Mesenchymal stem cell (in vitro differentiated cells and primary cell): ENCODE measurements at places on chromosomes 12 and 14.

GRCh38 chr14:68694516-68695235, 98.2 kb downstream of the ZFP36L1 start:
- no peak for DNase-seq

DNA sequence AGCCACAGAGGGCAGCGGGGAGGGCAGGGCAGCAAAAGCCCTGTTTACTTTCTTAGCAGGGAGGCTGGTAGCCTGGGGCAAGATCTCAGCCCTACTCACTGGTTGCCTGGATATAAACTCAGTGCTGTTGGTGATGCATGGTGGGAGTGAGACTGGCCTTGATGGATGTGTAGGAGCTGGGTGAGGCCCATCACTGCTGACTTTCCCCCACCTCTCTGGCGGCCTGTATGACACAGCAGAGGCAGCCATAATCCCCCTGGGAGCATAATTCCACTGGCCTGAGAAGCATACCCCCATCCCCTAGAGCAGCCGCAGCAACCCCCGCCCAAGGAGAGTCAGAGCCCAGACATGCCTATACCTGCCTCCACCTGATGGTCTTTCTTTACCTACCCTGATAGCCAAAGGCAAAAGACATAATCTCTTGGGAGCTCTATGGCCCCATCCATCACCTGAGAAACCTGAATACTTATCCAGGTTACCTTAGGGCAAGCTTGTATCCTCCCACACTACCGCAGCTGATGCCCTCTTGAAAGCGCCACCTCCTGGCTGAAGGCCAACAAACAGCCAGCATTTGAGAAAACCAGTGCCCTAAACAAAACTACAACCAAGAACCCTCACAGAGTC, 59.3 kb downstream of the DNAI7 start:
- DNase-seq = peak; percentile 14

GRCh38 chr14:71022939-71023338, 115.7 kb downstream of the PCNX1 start:
- no peak for DNase-seq

DNA sequence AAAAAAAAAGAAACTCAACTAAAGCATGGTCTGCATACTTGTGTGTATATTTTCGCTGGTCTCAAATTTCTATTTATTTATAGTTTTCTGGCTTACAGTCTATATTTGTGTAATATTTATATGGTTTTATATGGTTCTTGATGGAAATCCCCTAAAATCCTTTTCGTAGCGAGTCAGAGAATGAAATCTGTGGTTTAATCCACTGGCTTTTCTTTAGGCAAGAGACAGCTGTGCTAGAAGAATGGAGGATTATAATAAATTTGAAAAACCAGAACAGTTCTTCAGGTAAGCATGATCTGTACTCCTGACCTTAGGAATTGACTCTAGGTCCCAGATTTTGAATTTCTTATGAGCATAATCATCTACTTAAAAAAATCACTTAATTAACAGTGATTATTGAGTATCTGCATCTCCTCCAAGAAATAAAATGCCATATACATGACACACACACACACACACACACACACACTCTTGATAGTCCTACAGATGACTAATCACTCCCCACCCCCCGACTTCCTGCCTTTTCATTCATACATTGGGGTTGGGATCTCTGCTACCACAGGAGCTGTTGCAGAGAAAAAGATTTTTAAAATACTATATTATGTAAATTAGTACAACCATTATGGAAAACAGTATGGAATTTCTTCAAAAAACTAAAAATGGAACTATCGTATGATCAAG, 113.4 kb downstream of the CRADD start:
- DNase-seq = peak; percentile 81

- DNase-seq = no peak
Measured at GRCh38 chr12:19179986-19180385, 50.5 kb downstream of the PLEKHA5 start.

GRCh38 chr14:77804592-77804991, 4.7 kb downstream of the ADCK1 start:
- DNase-seq = no peak

- DNase-seq = no peak
Measured at GRCh38 chr12:103596981-103597380, 9.9 kb downstream of the STAB2 start.

DNA sequence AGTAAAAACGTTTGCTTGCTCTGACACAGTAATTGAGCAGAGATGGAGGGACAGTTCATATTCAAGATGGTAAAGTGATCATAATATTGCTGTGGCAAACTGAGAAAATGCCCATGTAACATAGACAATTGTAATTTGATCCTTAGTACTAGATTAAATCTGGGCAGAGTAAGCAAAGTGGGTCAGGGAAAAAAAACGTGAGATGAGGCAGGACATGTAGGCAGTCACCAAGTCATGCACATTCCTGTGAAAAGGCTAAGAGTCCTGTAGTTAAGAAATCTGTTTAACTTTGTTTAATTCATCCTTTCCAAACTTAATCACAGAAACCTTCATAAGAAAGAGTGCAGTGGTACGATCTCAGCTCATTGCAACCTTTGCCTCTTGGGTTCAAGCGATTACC, 16.1 kb downstream of the BTBD7 start:
- no peak for DNase-seq

- DNase-seq = peak; percentile 36
Measured at GRCh38 chr14:63896278-63896720, 43.5 kb downstream of the SYNE2 start.

- peak; percentile 95 for DNase-seq
Measured at GRCh38 chr12:79690638-79691510, at the start of gene PAWR. PAWR (minus strand) TSS chr12:79690964; CDS start chr12:79690244, 720 bp downstream.

- peak; percentile 43 for DNase-seq
Measured at GRCh38 chr14:71322655-71323250, 415.5 kb downstream of the PCNX1 start.

DNA sequence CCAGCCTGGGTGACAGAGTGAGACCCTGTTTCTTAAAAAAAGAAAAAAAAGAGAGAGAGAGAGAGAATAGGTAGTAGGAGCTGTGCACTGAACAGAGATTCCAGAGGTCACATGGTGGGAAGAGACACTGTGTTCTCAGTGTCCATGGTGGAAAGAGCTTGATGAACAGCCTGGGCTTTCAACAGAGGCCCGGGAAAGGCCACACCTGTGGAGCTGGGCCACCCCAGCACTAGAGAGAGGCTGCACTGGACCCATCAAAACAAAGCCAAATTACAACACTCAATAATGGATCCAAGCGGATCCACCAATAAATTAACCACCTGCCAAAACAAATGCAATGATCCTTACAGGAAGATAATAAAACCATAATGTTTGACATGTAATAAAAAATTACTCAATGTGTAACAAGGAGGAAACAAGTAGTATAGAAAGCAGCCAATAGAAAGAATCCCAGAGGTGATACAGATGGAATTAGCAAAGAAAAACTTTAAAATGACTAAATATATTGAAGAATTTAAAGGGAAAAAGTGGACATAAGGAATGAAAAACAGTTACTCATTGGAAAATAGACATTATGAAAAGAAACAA, 44.8 kb upstream of the BCL2L14 start:
- DNase-seq = no peak

DNA sequence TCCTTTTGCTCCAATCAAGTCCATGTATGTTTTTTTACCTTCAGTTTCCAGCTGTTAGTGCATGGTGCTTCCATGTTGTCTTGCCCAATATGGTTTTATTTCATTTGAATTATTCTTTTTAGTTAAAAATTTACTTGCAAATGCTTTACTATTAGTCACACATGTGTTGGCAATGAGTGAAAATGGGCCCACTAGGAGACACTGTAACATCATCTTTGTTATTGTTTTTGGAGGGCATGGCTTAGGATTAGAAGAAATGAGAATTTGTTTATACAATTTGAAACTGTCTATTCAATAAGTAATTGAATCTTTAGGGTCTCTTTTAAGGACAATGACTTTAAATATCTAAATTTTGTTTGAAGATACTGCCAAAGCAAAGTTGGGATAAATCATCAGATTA, 133.7 kb downstream of the BRMS1L start:
- DNase-seq = no peak

DNA sequence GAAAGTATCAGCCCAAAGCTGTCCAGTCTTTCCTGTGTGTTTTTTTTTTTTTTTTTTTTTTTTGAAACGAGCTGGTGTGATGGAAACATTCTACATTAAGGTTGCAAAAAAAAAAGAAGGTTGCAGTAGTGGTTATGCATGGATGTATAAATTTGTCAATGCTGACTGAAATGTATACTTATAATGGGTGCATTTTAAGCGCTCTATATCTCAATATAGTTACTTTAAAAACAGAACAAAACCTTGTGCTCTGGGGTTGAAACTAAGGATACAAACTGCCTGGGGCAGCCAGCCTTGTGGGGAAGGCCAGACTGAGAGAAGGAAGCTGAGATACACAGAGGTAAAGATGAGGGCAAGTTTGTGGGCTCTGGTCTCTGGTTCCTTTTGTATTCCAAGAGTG, 87.3 kb upstream of the RMST start:
- no peak for DNase-seq

GRCh38 chr12:81668475-81668874, 90.7 kb downstream of the PPFIA2 start:
- DNase-seq = peak; percentile 67

DNA sequence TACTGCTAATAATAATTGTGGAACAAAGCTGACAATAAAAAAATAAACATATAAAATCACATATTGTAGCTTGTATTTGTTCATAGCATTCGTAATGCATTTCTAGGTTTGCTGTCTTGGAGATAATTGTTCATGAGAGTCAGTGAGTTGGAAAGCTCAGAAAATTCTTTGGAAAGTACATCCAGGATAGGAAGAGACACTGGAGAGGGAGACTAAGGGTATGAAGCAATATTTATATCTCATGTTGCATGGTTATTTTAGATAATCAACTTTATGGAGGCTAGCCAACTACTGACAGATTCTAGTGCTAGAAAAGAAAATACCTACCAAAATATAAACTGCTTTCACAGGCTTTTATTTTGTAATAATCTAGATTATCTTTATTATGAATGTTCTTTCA, 1095.2 kb downstream of the FSCB start:
- DNase-seq = peak; percentile 5

GRCh38 chr12:132165584-132165983, 21.3 kb downstream of the NOC4L start:
- DNase-seq = no peak

DNA sequence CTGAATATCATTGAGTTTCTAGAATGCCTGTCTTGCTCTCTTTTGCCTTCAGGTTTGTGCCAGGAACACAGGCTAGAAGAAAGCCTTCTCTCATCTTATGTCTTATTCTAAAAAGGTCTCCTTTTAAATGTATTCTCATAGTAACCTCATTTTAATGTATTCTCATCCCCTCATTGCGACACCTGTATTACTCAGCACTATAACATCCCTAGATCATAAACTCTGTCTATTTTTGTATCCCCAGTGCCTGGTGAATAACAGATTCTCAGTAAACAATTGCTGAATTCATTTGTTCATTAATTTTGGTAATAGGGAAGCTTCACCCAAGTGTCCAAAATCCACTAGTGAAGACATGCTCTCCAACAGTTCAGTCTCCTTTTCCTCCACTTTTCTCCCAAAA, 8.8 kb upstream of the LRRK2 start:
- DNase-seq = peak; percentile 51
